DND-41 (cell line): ENCODE measurements at places on chromosomes 5 and 9.

GRCh38 chr9:82332774-82333152 lies 344.2 kb downstream of the SPATA31D1 start:
- H3K4me1 ChIP-seq = no peaks in the 10 kb centered on the region
- no peaks in the 10 kb centered on the region for H3K27me3 ChIP-seq
- no peak overlapping the region for H3K4me3 ChIP-seq
- no peaks in the 10 kb centered on the region for H3K36me3 ChIP-seq
- DNase-seq = no peak

DNA sequence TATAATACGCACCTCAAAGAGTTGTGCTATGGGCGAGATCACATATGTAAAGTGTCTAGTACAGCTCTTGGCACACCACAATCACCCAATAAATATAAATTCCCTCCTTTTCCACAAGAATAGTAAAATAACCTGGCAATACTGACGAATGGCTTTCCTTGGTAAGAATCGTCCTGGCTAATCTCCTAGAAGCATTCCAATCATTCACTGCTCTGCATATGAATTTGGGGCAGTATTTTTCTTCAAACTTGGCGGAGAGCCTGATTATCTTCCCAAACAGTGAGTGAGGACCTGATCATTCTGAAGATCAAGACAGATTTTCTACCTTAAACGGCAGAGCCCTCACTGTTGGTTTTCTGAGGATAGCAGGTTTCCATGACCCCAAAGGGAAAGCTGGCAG lies 96.0 kb downstream of the TMEM215 start:
- no peak for DNase-seq
- no peaks in the 10 kb centered on the region for H3K4me1 ChIP-seq
- H3K4me3 ChIP-seq = no peak overlapping the region
- H3K36me3 ChIP-seq = no peaks in the 10 kb centered on the region

DNA sequence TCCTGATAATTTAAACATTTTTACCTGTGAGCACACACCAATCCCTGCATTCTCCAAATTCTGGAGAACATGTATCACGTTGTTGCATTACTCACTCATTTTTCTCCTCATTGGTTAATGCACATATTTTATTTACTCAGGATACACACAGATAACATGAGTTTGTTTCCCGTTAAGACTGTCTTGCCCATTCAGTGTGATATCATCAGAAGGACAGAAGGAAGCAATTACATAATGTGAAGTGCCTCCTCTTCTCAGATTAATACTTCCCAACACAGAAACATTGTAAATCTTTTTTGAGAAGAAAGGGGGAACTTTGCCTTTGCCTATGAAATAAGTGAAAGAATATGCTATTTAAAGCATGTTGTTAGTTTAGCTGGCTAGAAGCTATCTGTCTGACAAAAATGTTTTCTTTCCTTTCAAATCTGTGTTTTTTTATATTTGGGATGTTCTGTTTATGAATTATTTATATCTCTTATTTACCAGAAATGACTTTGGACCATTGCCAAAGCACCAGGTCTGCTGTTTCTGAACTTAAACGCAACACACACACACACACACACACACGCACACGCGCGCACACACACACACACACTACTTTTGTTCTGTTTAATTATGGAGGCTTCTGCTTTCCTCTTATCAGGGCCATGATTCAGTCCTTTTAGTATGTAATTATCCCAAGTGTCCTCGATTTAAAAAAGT lies 186.5 kb downstream of the CHSY3 start:
- no peaks in the 10 kb centered on the region for H3K27me3 ChIP-seq
- no peak overlapping the region for H3K27ac ChIP-seq
- H3K4me1 ChIP-seq = no peaks in the 10 kb centered on the region
- H3K36me3 ChIP-seq = no peaks in the 10 kb centered on the region

DNA sequence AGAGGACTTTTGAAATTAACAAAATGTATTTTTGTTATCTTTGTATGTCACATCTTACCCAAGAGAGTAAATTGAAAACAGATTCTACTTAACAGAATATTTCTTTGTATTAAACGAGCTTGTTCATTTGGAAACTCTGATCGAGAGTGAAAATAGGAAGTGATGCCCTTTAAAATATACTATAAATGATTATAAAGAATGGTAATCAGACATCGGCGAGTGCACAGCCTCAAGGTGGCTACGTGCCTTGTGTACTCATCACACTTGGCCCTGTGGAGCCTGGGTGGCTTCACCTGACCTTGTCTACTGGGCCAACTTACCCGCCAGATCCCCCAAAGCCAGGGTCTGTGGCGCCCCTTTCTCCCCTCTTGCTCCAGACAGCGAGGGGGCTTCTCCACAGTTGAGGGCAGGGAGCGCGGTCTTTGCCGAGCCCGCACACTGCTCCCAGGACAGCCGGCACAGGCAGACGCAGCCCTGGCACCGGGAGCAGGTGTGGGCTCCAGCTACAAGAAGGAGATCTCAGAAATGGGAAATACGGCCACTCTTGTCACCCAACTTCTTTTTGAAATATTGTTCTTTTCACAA lies 243.2 kb downstream of the CEMIP2 start:
- no peaks in the 10 kb centered on the region for H3K4me1 ChIP-seq
- H3K4me3 ChIP-seq = no peak overlapping the region
- no peaks in the 10 kb centered on the region for H3K36me3 ChIP-seq
- no peaks in the 10 kb centered on the region for H3K27me3 ChIP-seq
- H3K27ac ChIP-seq = no peak overlapping the region

DNA sequence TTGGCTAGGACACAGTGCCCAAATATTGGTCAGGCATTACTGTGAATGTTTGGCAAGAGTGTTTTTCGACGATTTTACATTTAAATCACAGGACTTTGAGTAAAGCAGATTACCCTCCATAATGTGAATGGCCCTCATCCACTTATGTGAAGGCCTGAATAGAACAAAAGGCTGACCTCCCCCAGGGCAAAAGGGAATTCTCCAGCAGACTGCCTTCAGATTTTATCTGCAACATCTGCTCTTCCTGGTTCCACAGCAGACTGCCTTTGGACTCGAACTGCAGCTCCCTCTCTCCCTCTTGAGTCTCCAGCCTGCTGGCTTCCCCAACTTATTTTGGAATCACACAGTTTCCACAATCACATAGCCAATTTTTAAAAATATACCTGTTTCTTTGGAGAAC lies 7.1 kb upstream of the TMEM215 start:
- H3K4me1 ChIP-seq = no peaks in the 10 kb centered on the region
- H3K27me3 ChIP-seq = no peaks in the 10 kb centered on the region
- no peak overlapping the region for H3K4me3 ChIP-seq
- DNase-seq = no peak
- H3K27ac ChIP-seq = no peak overlapping the region
- no peaks in the 10 kb centered on the region for H3K36me3 ChIP-seq

DNA sequence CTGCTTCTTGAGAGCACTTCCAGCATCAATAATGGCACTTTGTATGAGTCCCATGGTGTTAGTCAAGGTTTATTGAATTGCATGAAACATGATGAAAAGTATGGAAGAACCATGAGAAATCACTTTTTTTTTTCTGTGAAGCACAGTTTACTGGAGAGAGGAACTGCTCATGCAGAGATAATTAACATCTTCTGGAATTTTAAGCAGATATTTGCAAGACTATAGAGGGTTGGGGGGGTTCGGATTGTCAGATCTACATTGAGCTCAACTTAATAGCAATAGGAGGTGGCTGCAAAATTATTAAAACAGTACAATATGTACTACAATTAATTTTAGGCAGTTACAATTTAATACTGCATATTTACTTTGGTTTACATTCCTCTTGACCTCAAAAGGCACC lies 204.4 kb upstream of the CDH10 start:
- no peaks in the 10 kb centered on the region for H3K36me3 ChIP-seq
- H3K27me3 ChIP-seq = no peaks in the 10 kb centered on the region
- H3K4me1 ChIP-seq = no peaks in the 10 kb centered on the region
- H3K27ac ChIP-seq = no peak overlapping the region

DNA sequence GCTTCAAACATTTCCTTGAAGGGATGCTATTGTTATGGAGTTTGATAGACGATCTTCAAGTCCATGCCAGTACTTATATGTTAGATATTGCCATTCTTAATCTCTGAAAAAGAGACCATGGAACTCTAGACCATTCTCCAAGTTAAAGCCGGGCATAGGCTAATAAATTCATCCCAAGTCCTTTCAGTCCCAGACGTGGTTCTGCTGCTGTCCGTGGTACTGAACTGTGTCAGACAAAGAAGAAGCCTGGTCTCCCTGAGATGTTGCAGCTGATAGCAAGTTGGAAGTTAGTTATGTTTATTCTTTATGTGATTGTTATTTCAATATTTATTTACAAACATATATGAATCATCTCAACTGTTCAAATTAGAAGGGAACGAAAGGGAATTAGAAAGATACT lies 158.7 kb downstream of the NMUR2 start:
- peak; percentile 60 for DNase-seq
- no peaks in the 10 kb centered on the region for H3K4me1 ChIP-seq
- no peak overlapping the region for H3K27ac ChIP-seq
- H3K36me3 ChIP-seq = no peaks in the 10 kb centered on the region
- H3K4me3 ChIP-seq = no peak overlapping the region

DNA sequence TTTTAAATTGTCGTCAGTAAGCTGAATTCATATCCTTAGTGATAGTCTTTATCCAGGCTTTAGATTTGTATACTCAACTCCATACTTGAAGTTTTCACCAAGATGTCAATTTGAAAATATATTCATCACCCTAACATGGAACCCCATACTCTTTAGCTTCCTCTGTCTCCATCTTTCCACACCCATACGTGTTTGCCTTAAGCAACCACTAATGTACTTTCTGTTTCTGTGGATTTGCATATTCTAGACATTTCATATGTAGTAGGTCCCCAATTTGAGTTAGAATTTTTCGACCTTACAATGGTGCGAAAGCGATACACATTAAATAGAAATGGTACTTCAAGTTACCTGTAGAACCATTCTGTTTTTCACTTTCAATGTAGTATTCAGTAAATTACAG lies 65.2 kb downstream of the NSD1 start:
- no peak overlapping the region for H3K27ac ChIP-seq
- peaks cover 77% of the 10 kb centered on the region for H3K36me3 ChIP-seq
- H3K27me3 ChIP-seq = no peaks in the 10 kb centered on the region

- H3K4me3 ChIP-seq = no peak overlapping the region
- no peaks in the 10 kb centered on the region for H3K4me1 ChIP-seq
- H3K27ac ChIP-seq = no peak overlapping the region
- no peak for DNase-seq
Measured at GRCh38 chr9:82499337-82499736, 510.8 kb downstream of the SPATA31D1 start.

DNA sequence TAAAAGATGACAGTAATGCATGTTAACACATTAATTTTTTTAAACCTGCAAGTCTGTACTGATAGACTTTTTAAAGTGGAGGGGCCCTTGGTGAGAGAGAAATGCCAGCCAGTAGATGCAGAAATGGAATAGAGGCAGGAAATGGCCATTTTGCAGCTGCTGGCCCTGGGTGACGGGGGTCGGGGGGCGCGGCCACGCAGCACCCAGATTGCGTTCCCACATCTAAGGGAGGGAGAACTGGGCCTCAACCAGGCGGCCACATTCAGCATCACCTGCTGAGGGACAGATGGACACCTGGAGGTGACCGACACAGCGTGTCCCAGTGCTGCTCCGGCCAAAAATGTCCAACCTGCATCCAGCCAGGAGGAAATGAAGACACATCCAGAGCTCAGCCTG lies 6.3 kb upstream of the CLIC3 start:
- H3K4me3 ChIP-seq = no peak overlapping the region
- H3K27me3 ChIP-seq = no peaks in the 10 kb centered on the region
- no peaks in the 10 kb centered on the region for H3K36me3 ChIP-seq
- no peaks in the 10 kb centered on the region for H3K4me1 ChIP-seq

- H3K4me3 ChIP-seq = no peak overlapping the region
- H3K4me1 ChIP-seq = no peaks in the 10 kb centered on the region
- no peak overlapping the region for H3K27ac ChIP-seq
- DNase-seq = no peak
- H3K27me3 ChIP-seq = no peaks in the 10 kb centered on the region
Measured at GRCh38 chr9:101387871-101388506, 3.2 kb upstream of the BAAT start.

- H3K36me3 ChIP-seq = peaks cover 58% of the 10 kb centered on the region
- H3K4me3 ChIP-seq = no peak overlapping the region
Measured at GRCh38 chr5:55324815-55325418, 17.1 kb downstream of the MTREX start.

DNA sequence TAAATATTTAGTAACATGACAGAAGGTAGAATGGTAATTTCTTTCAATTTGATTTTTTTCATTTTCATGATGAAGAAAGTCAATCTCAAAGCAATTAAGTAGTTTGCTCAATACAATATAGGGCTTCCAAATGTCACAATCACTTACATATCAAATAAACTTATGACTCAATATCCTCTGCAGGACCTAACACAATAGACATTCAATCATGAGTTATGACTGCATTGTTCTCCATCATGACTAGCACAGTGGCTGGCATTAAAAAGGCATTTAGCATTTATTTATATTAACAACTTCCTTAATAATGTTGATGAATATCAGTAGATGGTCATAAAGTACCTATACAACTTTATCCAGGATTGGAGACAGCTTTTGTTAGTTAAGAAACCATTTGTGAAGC lies 1499.6 kb downstream of the EFNA5 start:
- no peaks in the 10 kb centered on the region for H3K4me1 ChIP-seq
- no peaks in the 10 kb centered on the region for H3K36me3 ChIP-seq
- DNase-seq = no peak
- no peaks in the 10 kb centered on the region for H3K27me3 ChIP-seq
- no peak overlapping the region for H3K27ac ChIP-seq

DNA sequence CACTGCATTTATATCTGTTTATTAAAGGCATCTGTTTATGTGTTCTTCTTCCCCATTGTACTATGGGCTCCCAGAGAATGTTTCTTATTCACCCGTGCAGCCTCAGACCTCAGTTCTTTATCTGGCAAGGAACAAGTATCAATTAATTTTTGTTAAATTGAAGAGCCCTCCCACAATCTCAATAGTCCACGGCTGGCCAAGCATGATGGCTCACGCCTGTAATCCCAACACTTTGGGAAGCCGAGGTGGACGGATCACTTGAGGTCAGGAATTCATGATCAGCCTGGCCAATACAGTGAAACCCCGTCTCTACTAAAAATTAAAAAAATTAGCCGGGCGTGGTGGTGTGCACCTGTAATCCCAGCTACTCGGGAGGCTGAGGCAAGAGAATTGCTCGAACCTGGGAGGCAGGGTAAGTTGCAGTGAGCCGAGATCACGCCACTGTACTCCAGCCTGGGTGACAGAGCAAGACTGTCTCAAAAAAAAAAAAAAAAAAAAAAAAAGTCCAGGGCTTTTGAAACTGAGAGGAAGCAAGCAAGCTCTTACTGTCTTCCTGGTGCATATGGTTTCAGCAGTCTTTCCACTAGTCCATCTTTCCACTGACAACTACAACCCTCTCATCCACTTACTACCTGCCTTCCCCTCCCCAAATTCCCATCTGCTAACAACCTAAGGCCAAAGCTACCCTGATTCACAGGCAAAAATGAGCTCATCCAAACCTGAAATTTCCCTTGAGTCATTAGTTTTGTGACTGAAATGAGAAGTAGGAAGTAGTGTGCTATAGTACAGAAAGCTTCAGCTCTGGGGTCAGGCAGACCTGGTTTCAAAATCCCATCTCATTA lies 2.3 kb upstream of the HK3 start:
- H3K27ac ChIP-seq = no peak overlapping the region
- H3K4me1 ChIP-seq = no peaks in the 10 kb centered on the region
- H3K27me3 ChIP-seq = no peaks in the 10 kb centered on the region
- DNase-seq = no peak

- no peak overlapping the region for H3K4me3 ChIP-seq
- no peak overlapping the region for H3K27ac ChIP-seq
- H3K4me1 ChIP-seq = no peaks in the 10 kb centered on the region
- no peak for DNase-seq
Measured at GRCh38 chr5:172903790-172904189, 55.4 kb upstream of the RPL26L1 start.
